ENCODE measurements at places on chromosomes 3 and 15.

GRCh38 chr15:40067921-40068624 lies 29.1 kb upstream of the SRP14 start:
- DNase-seq, result no peak

DNA sequence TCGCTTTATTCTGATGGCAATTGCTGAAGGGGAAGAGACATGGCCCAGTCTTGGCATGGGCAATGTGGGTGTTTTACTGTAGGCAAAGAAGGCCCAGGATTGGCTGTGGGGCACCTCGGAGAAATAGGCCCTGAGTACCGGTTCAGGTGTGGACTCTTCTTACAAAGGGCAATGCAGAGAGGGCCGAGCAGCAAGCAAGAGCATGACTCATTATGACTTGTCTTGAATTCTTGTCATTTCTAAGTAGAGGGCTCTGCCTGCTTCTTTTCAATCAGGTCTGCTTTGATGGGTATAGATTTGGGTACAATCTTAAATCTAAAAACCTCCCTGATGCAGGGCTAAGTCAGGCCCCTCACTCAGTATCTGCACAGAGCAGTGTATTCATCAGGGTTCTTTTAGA lies 14.8 kb upstream of the BUB1B start:
- DNase-seq, result no peak

GRCh38 chr15:71094137-71094536 lies 21.1 kb upstream of the THSD4 start:
- DNase-seq, result no peak

DNA sequence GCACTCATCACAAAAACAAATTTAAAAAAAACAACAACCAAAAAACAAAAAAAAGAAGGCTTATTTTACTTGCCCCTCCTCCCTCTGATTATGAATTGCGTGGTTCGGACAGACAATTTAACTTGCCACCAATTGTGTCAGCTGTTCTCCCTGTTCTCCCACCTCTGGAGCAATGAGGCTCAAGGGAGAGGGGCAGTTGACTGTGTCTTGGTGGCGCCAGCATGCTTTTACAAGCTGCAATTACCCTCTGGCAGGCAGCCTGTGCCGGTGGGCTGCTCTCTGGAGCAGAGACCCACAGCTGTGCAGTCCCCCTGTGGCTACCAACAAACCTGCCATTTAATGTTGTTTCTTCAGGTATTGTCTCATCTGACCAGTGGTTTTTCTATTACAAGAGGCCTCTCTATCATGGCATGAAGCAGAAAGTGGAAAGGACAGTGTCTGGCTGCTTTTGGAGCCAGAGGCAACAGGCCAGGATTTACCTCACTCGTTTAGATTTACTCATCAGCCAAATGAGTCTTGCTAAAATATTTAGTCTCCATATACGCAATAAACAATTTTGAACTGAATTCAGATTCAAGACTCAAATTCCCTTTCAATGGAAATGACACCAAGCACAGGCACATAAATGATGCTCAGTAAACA lies 192.0 kb upstream of the TPRG1 start:
- no peak for DNase-seq

- no peak for DNase-seq
Observed at GRCh38 chr3:67947808-67948508, 293.5 kb upstream of the SUCLG2 start.

- no peak for DNase-seq
Observed at GRCh38 chr3:177618873-177619733, 421.8 kb upstream of the TBL1XR1 start.

GRCh38 chr3:4596612-4597011 lies 103.5 kb downstream of the ITPR1 start:
- no peak for DNase-seq

DNA sequence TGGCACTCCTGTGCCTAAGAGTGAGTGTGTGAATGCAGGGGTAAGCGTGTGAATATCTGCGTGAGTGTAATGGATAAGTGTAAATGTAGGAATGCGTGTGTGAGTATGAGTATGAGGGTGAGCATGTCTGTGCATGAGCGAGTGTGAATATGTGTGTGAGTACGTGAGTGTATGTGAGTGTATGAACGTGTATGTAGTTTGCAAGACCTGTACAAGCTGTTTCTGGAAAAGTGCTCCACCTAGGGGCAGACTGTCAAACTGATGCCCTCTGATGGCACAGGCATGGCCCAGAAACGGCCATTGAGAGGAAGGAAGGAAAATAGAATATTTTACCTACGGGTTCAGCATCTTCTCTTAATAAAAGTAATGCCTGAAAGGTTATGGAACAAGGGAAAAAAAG lies 24.4 kb upstream of the FRMD4B start:
- peak; percentile 68 for DNase-seq

- DNase-seq, result no peak
Observed at GRCh38 chr3:111215481-111215880, 143.9 kb downstream of the NECTIN3 start.

- DNase-seq, result no peak
Observed at GRCh38 chr3:169841171-169841570, 28.5 kb upstream of the LRRC34 start.

DNA sequence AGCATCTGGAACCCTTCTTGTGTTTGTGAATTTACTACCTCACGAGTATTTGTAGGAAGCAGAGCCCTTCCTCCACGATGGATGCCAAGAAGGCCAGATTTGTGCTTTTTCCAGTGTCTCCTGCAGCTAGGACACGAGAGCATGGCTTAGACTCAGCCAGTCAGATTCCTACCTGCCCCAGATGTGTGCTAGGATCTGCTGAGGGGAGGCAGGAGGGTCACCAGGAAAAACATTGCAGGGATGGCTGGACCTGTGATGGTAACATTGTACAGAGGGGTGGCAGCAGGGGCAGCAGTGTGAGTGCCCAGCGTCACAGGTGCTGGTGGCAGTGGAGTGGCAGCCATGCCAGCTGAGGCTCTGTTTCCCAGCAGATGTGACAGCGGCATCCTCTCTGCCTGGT lies 285.3 kb downstream of the FAM43A start:
- DNase-seq, result no peak

DNA sequence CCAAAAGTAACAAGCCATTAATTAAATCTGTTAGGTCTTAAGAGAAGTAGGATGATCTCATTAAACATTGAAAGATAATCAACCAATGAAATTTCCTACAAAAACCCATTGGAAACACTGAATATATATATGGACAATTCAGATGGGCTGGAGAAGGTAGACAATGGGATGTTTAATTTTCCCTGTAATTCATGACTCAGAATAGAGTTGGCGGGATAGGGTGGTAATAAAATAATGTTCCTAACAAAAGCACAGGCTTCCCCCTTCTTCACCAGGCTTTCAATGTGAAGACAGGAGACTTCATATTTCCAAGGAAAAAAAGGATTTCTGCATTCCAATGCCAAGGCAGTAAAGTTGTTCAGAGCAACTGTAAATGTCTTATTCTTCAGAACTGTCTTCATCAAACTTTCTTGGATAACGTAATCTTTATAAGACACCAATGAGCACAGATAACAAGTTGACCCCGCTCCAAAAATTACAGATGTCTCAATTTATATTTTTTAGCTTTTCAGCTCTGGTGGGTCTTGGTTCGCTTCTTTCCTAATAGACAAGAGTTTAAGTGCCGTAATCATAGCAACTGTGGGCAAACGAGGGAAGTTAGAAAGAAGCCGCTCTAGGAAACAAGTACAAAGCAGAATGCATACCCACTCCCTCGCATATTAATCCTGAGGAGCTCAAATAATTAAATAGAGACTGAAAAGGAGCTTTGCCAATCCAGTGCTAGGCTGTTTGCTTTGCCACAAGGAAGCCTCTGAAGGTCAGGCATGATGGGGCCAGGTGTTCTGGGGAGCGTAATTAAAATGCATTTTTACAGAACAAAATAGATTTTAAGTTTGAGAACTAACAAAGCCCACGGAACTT lies 377.0 kb downstream of the FOXP1 start:
- DNase-seq, result no peak

DNA sequence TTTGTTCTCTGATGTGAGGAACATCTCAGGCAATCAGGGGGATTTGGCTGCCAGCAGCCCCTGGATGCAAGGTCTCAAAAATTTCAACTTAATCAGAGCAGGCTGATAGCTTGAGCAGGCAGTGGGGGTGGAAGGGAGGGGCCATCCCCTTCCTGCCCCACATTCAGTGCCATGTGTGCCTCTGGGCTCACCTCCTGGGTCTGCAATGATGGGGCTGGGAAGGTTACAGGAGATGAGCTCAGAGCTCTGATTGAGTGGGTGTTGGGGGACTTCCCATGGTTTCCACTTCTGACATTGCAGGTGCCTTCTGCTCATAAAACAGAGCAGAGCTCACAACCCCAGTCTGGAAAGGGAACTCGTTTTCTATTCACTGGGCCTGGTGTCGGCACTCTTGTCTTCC lies 37.0 kb downstream of the PARP16 start:
- DNase-seq, result peak; percentile 32

DNA sequence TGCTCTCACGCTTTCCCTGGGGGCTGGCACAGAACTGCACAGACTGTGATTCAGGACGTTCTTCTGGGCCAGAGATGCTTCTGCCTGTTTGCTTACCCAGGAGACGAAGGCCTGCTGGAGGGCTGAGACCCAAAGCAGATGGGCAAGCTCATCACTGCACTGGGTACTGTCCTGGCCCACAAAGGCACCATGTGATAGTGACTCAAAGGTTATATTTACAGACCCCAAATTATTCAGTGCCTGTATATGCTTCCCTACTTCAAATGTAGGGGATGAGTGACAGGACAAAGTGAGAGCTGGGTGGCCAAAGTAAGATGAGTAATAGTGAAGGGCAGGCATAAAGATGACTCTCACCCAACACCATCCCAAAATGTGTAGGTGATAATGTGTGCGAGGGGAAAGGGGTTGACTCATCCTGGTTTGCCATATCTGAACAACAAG lies 127.4 kb downstream of the WDR76 start:
- DNase-seq, result no peak

GRCh38 chr3:110623571-110623970 lies 448.0 kb upstream of the NECTIN3 start:
- no peak for DNase-seq

GRCh38 chr3:65974509-65974908 lies 64.2 kb downstream of the MAGI1 start:
- DNase-seq, result no peak

- no peak for DNase-seq
Observed at GRCh38 chr15:78060232-78060631, 17.3 kb downstream of the TBC1D2B start.

GRCh38 chr3:113532698-113533533 lies 561 bp downstream of the SIDT1 start:
- DNase-seq, result peak; percentile 12

- DNase-seq, result no peak
Observed at GRCh38 chr3:183699238-183699947, 1.8 kb downstream of the YEATS2 start.

GRCh38 chr15:99452728-99453636 lies 112.8 kb upstream of the MEF2A start:
- no peak for DNase-seq

GRCh38 chr3:136544532-136544931 lies 207.6 kb downstream of the STAG1 start:
- DNase-seq, result no peak

- no peak for DNase-seq
Observed at GRCh38 chr3:8727605-8728512, 5.7 kb upstream of the CAV3 start.

- no peak for DNase-seq
Observed at GRCh38 chr3:153038779-153039178, 123.2 kb upstream of the RAP2B start.

DNA sequence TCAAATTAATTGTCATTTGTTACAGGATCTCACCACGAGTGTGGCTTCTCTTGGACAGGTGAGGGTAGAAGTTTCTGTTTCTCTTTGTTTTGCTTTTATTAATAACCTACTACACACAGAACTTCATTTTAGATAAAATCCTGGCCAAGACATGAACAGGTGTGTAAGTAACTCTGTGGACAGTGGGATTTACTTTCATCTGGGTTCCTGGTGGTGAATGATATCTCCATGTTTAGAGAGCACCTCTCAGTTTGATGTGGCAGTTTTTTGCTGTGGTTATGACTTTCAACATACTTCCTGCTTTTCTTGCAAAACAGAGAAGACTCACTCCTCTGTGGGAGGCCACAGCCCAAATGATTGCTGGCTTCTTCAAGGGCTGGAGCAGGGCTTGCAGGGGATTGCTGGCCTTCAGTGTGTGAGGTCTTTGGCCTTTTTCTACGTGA lies 71.1 kb upstream of the XCR1 start:
- DNase-seq, result peak; percentile 32

Data from activated CD4-positive, alpha-beta T cell treated with anti-CD3 and anti-CD28 coated beads, Interleukin-2, amount 50 U/mL, for 24 hours (primary cell).